ENCODE measurements at places on chromosomes 2 and 18.

GRCh38 chr2:126658319-126658904, 2.5 kb downstream of the GYPC start:
- no peak for DNase-seq

- no peak for DNase-seq
Measured at GRCh38 chr2:143262389-143262788, 133.2 kb downstream of the ARHGAP15 start.

DNA sequence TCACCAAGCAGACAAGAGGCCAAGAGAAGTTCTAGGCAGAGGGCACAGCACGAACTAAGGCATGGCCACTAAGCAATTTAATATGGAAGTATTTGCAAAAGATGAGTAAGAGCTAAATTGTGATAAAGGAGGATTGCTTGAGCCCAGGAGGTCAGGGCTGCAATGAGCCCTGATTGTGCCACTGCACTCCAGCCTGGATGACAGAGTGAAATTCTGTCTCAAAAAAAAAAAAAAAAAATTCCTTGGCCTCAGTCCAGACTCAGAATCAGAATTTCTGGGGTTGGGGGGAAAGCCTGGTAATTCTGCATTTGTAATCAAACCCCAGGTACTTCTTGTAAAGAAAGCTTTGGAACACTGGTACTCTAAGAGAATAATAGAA, 46.8 kb upstream of the RTN4 start:
- DNase-seq, result no peak

DNA sequence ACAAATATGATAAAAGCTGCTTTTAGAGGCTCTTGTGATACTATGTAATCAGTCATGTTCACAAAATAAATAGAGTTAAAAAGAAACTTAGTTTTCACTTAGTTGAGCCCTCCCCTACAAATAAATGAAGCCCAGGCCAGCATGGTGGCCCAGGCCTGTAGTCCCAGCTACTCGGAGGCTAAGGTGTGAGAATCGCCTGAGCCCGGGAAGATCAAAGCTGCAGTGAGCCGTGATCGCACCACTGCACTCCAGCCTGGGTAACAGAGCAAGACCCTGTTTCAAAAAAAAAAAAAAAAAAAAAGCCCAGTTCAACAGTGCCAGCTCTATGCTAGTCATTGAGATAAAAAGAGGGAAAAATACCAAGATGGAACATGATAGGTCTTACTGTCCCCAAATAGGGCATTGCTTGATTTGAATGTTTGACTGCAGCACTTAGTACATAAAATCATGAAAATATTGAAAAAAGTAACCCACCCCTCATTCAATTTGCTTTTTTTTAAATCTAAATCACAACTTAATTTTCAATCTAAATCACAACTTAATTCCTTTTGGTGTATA, 1.5 kb downstream of the ASNSD1 start:
- no peak for DNase-seq

GRCh38 chr2:55154525-55155030, 77.5 kb downstream of the CLHC1 start:
- DNase-seq, result peak; percentile 73

GRCh38 chr18:8241731-8242130, 367.5 kb upstream of the RAB12 start:
- DNase-seq, result no peak

DNA sequence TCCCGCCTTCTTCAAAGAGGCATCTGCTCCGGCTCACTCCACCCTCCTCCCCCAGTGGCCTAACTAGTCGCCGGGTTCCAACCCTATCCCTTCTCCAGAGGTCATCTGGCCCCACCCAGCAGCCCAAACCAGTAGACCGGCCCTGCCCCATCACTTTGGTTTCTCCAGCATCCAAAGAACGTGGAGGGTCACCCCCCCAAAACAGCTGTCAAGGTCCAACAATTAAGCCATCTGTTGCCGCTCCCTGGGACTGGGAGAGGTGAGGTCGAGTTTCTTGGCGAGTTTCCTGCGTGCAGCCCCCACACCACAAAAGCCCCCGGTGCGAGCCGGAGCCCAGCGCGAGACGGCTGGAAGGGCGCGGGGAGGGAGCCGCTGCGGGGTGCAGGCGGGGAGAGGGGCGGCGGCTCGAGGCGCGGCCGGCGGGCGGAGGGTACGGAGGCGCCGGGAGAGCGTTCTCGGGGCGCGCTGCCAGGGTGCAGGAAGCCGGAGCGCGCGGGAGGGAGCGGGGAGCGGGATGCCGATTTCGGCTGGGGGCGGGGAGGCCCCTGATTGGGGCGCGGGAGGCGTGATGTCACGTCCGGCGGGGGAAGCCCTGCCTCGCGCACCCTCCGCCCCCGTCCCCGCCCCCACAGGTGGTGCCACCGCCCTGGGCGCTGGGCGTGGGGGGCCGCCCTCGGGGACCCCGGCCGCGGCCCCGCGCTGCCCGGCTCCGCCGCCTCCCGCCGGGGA, 571 bp upstream of the GPC1 start:
- peak; percentile 95 for DNase-seq

GRCh38 chr2:86413296-86414094, 27.7 kb upstream of the KDM3A start:
- DNase-seq, result no peak

- no peak for DNase-seq
Measured at GRCh38 chr2:172811027-172811426, 75.4 kb downstream of the RAPGEF4 start.

DNA sequence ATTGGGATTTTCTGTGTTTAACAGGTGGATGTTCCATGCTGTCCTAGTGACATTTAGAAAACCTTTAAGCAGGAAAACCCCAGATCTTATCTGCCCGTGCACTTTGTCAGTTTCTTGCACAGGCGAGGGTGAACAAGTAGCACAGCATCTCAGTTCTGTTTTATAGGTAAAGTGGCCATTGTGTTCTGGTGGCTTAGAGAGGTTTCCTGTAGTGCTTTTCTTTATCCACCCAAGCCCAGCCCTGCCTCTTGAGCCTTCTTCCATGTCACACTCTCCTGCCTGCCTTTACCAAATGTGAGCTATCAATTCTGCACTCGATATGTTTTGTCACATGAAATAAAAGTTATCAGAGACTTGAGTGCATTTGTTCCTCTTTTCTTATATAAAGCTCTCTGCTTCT, 135.3 kb upstream of the NOSTRIN start:
- no peak for DNase-seq

GRCh38 chr2:55616551-55617174, 759 bp downstream of the PPP4R3B start:
- DNase-seq, result no peak

- DNase-seq, result no peak
Measured at GRCh38 chr2:18701981-18702380, 112.6 kb upstream of the NT5C1B start.

DNA sequence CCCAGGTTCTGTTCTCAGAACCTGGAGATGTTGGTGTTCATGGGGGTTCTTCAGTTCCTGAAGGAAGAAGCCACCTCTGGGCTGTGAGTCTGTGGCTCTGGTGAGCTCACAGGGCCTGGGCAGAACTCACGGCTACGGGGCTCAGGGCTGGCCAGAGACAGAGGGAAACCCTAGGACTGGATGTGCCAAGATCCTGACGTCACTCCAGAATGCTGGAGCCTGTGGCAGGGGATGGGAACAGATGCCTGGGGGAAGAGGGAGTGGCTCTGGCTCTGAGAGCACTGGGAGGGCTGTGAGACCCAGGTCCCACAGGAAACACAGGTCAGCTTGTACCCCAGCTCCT, at the start of gene OTOF:
Gene OTOF (minus strand): TSS at position 214 of the 343 bp plus-strand sequence.
- DNase-seq, result no peak

DNA sequence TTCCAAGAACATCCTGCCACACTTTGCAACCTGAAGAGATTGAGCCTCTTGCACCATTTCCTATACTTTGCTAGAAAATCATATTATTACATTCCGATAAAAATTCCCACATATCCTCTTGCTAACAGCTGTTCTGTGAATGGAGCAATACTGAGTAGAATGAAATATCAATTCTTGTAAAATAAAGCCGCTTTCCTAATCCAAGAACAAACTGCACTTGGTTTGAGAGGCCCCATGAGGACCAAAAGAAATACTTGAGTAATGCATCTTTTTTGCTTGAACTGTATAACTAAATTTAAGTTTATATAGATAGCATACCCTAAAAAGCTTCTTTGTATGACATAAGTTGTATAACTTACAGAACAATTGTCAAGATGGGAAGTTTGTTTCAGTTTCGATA, 632.4 kb upstream of the SLC8A1 start:
- DNase-seq, result no peak

GRCh38 chr2:229713371-229714079, 830 bp downstream of the DNER start:
- no peak for DNase-seq

GRCh38 chr2:58638256-58638805, 397.2 kb upstream of the FANCL start:
- no peak for DNase-seq

- DNase-seq, result no peak
Measured at GRCh38 chr2:66323406-66323805, 111.5 kb upstream of the MEIS1 start.

GRCh38 chr2:64675860-64676259, 22.1 kb upstream of the SERTAD2 start:
- DNase-seq, result no peak

GRCh38 chr2:150584081-150584480, 96.6 kb upstream of the RND3 start:
- no peak for DNase-seq

GRCh38 chr2:77862120-77862519, 339.9 kb upstream of the LRRTM4 start:
- DNase-seq, result no peak

- DNase-seq, result no peak
Measured at GRCh38 chr2:210199186-210199765, 26.0 kb downstream of the ACADL start.

GRCh38 chr2:130160131-130160530, 15.2 kb upstream of the CCDC74B start:
- no peak for DNase-seq
